ENCODE measurements at places on chromosomes 12 and 14. TPM values are rescaled to one million over a fixed set of nuclear protein-coding genes. Genes with fewer than 3 reads are reported as not detected.

Gene COCH
- total RNA-seq = 31.1 TPM

- no peaks in the 10 kb centered on the region for H3K36me3 ChIP-seq
- H3K4me1 ChIP-seq = peaks cover 33% of the 10 kb centered on the region
Observed at GRCh38 chr12:3199551-3200031, 122.4 kb downstream of the TSPAN9 start.

GRCh38 chr14:105541218-105541875, 15.0 kb downstream of the TMEM121 start:
- peaks cover 7% of the 10 kb centered on the region for H3K27me3 ChIP-seq
- H3K4me3 ChIP-seq = no peak overlapping the region
- H3K36me3 ChIP-seq = no peaks in the 10 kb centered on the region
- DNase-seq = no peak
- no peak overlapping the region for H3K27ac ChIP-seq

Gene RNFT2
- total RNA-seq = 26.9 TPM

GRCh38 chr14:100290607-100291304, 15.5 kb downstream of the SLC25A29 start:
- H3K27me3 ChIP-seq = no peaks in the 10 kb centered on the region
- H3K4me1 ChIP-seq = no peaks in the 10 kb centered on the region
- DNase-seq = no peak
- H3K36me3 ChIP-seq = no peaks in the 10 kb centered on the region
- H3K4me3 ChIP-seq = no peak overlapping the region

Gene SRGAP1
- 3.0 TPM for total RNA-seq

DNA sequence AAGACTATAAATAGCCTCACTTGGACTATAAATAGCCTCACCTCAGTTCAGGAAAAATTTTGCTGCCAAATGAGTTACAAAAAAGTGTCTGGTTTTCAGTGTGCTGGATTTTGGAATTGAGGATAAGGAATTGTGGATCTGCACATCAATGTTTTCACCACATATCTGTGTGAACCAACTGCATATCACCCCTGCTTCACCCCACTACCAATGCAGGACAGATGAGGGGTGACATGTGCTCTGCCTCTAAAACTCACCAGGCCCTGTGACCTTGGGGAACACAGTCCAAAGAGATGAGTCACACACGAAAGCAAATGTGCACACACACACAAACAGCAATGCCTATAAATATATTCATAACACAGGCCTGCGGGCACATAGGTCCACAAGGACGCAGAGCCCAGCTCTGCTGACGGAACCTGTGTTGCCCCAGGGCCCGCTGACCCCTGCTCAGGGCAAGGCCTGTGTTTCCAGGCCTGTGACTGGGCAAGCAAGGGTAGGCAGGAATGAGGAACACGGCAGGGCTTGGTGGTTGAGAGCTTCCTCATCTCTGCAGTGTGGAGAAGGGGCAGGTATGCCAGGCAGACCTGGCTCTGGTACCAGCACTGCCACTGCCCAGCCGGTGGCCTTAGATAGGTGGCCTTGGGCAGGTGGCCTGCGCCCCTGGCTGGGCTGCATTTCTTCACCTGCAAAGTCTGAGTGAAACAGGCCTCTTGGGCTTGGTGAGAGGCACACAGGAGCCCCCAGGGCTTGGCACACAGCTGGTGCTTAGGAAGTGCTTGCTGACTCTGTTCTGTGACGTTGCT, 82.4 kb downstream of the ARL6IP4 start:
- no peak overlapping the region for H3K27ac ChIP-seq
- H3K36me3 ChIP-seq = no peaks in the 10 kb centered on the region
- no peaks in the 10 kb centered on the region for H3K4me1 ChIP-seq

GRCh38 chr12:109779382-109779781, 53.8 kb downstream of the TRPV4 start:
- H3K27ac ChIP-seq = no peak overlapping the region
- no peaks in the 10 kb centered on the region for H3K27me3 ChIP-seq
- no peaks in the 10 kb centered on the region for H3K36me3 ChIP-seq
- no peak overlapping the region for H3K4me3 ChIP-seq
- no peaks in the 10 kb centered on the region for H3K4me1 ChIP-seq

DNA sequence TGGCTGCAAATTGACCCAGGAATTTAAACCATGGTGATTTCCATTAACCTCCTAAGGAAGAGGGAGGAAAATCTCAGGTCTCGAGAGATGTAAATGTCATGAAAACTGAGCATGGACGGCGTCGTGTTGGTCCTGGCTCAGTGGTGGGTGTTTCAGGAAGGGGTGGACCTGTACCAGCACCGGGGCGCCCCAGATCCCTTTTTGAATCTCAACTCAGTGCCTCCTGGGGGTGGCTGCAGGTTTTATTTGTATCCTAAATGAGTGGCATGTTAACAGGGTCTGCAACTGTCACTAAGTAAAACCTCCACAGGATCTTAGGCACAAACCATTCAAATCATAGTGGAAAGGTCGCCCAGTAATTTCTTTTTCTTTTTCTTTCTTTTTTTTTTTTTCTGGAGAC, 101.3 kb downstream of the ASCL4 start:
- no peak for DNase-seq
- H3K4me1 ChIP-seq = no peaks in the 10 kb centered on the region
- no peak overlapping the region for H3K27ac ChIP-seq
- no peaks in the 10 kb centered on the region for H3K36me3 ChIP-seq
- peaks cover 38% of the 10 kb centered on the region for H3K27me3 ChIP-seq
- no peak overlapping the region for H3K4me3 ChIP-seq

DNA sequence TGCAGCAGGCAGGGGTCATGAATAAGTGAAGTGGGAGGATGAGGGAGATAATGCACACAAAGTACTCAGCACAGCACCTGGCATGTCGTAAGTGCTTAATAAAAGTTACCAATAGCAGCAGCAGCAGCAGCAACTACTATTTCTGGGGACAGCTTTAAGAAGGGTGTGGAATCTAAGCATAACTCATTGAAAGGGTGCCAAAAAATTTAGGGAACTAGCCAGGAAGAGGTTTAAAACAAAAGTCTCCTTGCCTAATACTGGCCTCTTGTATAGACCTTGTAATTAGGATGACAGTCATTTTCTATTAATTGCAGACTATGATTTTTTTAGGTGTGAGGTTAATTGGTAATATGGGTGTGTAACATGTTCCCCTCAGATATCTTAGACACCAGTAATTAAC, 179.9 kb downstream of the PTPN11 start:
- no peak overlapping the region for H3K4me3 ChIP-seq
- peaks cover 25% of the 10 kb centered on the region for H3K27me3 ChIP-seq
- no peak for DNase-seq
- peaks cover 27% of the 10 kb centered on the region for H3K4me1 ChIP-seq
- H3K27ac ChIP-seq = no peak overlapping the region

Gene CELA1
- total RNA-seq = not detected

Gene TPH2
- total RNA-seq = not detected

DNA sequence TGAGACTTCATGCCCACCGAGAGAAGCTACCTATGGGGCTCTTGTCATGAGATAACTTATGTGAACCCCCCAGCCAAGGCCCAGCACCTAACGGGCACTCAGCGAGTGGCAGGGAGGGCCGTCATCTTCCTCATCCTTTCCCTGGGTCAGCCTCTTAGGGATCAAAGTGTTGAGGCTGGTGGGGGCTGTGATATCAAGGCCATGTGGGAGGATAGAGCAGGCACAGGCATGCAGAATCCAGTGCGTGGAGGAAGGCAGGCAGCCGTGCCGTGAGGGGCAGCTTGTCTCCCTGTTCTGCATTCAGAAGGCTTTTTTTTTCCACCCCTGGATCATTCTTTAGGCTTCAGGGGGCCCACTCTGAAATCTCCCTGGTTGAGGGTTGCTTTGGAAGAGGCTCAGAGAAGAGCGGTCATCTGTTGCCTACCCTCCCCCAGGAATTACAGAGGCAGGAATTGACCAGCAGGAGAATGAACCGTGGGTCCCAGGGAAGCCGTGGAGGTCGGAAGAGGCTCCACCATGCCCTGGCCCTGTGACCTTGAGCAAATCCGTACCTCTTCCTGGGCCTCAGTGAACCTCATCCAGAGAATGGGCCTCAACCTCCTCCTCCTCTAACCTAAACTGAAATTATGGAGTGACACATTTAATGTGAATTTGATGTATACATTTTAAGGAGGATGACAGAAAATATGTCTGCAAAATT, 62.8 kb downstream of the BEGAIN start:
- no peak overlapping the region for H3K27ac ChIP-seq
- H3K4me1 ChIP-seq = peaks cover 11% of the 10 kb centered on the region
- no peaks in the 10 kb centered on the region for H3K27me3 ChIP-seq
- DNase-seq = no peak

Gene ACOT4
- total RNA-seq = not detected

DNA sequence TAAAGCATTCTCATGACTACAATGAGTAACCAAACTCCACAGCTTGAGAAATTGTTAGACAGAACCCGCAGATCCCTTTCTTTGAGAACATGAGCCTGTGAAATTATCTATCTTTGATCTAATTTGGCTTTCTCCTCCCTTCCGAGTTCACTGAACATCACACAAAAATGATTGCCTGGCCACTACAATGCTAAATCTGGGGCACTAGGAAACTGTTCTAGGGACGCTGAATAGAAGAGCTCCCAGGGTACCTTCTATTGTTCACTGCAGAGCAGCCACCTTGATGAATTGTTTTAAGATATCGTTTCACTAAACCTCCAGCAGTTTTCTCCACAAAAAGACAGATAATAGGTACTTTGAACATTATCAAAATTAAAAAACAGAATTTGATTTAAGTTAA, 47.5 kb downstream of the SINHCAF start:
- no peak overlapping the region for H3K4me3 ChIP-seq
- DNase-seq = peak; percentile 43
- H3K27me3 ChIP-seq = no peaks in the 10 kb centered on the region
- peaks cover 23% of the 10 kb centered on the region for H3K4me1 ChIP-seq
- peak overlapping the region; percentile 69 for H3K27ac ChIP-seq

Gene LMNTD1
- total RNA-seq = not detected

GRCh38 chr12:132555686-132556085, 54.7 kb downstream of the LRCOL1 start:
- no peak for DNase-seq
- H3K27me3 ChIP-seq = peaks cover 85% of the 10 kb centered on the region
- no peak overlapping the region for H3K4me3 ChIP-seq
- H3K36me3 ChIP-seq = no peaks in the 10 kb centered on the region
- peaks cover 11% of the 10 kb centered on the region for H3K4me1 ChIP-seq
- H3K27ac ChIP-seq = no peak overlapping the region

- peak; percentile 45 for DNase-seq
- H3K4me1 ChIP-seq = peaks cover 39% of the 10 kb centered on the region
- H3K27me3 ChIP-seq = peaks cover 100% of the 10 kb centered on the region
- no peak overlapping the region for H3K4me3 ChIP-seq
- H3K27ac ChIP-seq = no peak overlapping the region
Observed at GRCh38 chr12:49339464-49339861, 2.5 kb upstream of the C1QL4 start.

- no peak for DNase-seq
- H3K4me1 ChIP-seq = no peaks in the 10 kb centered on the region
- H3K4me3 ChIP-seq = no peak overlapping the region
- H3K27ac ChIP-seq = no peak overlapping the region
- no peaks in the 10 kb centered on the region for H3K27me3 ChIP-seq
Observed at GRCh38 chr14:33127531-33127930, 188.9 kb downstream of the NPAS3 start.

GRCh38 chr14:105442125-105442524, 22.5 kb downstream of the MTA1 start:
- no peak overlapping the region for H3K27ac ChIP-seq
- H3K4me1 ChIP-seq = no peaks in the 10 kb centered on the region
- no peak overlapping the region for H3K4me3 ChIP-seq

- no peaks in the 10 kb centered on the region for H3K4me1 ChIP-seq
- H3K27me3 ChIP-seq = no peaks in the 10 kb centered on the region
- H3K4me3 ChIP-seq = no peak overlapping the region
- no peaks in the 10 kb centered on the region for H3K36me3 ChIP-seq
Observed at GRCh38 chr12:51496895-51497294, 72.3 kb downstream of the SLC4A8 start.

DNA sequence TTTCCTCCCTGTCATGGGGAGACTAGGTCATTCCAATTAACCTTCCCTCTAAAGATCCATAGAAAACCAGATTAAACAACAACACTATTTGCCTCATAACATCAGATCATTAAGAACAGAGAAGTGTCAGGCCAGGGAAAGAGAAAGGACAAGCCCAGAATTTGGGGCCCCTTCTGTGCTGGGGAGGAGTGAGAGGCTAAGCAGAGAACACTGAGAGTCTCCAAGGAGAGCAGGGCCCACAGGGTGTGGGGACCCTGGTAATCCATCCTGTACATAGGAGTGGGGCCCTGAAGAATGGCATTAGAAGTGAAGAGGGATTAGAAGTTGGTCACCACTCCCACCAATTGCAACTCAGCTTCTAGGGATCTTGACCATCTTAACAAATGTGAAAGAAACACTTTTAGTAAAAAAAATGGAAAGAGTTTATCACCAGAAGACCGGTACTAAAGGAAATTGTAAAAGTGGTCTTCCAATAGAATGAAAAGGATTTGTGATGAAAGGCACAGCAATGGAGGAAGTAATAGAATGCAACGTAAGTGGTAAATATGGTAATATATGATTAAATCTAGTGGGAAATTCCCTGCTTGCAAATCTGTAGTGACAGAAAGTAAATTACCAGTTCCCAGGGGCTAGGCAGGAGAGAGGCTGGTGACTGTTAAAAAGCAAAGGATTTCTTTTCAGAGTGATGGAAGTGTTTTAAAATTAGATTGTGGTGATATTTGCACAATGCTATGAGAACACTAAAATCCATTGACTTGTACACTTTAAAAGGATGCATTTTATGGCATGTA, 14.0 kb upstream of the TMTC1 start:
- peak overlapping the region; percentile 97 for H3K27ac ChIP-seq
- no peaks in the 10 kb centered on the region for H3K36me3 ChIP-seq
- peak; percentile 83 for DNase-seq

DNA sequence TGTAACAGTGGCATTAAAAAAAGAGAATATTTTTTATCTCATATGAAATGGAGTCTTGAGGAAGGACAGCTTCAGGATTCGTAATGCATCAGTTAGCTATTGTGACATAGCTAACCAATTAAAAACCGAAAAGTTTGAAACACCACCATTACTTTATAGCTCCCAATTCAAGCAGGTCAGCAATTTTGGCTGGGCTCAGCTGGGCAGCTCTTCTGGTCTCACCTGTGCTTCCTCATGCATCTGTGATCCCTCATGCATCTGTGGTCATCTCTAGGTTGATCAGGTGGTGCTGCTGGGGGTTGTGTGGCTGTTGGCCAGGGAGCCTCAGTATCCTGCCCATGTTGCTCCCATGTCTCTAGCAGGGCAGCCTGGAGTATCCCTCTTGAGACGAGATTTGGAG, 76.7 kb upstream of the KCNA1 start:
- DNase-seq = no peak
- H3K4me3 ChIP-seq = no peak overlapping the region
- no peaks in the 10 kb centered on the region for H3K36me3 ChIP-seq

Gene NRIP2
- total RNA-seq = 0.65 TPM

GRCh38 chr12:48356041-48356768, 5.5 kb upstream of the ZNF641 start:
- no peak for DNase-seq
- H3K27me3 ChIP-seq = peaks cover 3% of the 10 kb centered on the region
- H3K4me1 ChIP-seq = peaks cover 5% of the 10 kb centered on the region
- no peak overlapping the region for H3K4me3 ChIP-seq

All from neural progenitor cell (in vitro differentiated cells).